ENCODE measurements at places on chromosomes 2 and 18. TPM values are rescaled to one million over a fixed set of nuclear protein-coding genes. Genes with fewer than 3 reads are reported as not detected.

DNA sequence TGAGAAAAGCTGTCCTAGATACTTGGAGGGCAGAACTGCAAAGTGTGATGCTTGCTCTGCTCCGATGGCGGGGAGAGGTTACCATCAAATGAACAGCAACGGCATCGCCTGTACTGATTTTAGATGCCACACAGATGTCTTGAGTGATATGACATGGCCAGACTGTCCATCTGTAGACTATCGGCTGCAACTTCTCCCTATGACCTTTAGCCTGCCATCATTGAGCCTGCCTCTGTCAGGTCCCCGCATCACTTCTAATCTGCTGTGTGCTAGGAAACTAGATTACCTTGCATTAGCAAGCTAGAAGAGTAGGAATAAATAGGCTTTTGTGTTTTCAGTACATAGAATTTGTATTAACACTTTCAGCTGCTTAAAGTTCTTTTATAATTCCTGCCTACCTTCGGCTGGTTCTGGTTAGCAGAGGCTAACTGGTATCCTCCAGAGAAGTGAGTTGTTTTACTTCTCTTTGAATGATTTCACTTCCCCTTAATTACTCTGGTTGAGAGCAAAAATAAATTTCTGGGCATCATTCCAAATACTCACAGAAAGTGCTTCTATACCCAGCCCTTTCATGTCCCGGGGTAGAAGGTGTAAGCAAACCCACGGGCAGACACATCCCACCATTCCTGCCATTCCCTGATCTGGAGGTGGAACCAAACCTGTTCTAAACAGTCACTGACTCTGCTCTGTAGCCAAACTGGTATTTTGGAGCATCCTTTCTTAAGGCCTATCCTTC is 24.0 kb downstream of the GAREM2 start:
- DNase-seq = no peak

The NEB gene
- 2.6 TPM for total RNA-seq

DNA sequence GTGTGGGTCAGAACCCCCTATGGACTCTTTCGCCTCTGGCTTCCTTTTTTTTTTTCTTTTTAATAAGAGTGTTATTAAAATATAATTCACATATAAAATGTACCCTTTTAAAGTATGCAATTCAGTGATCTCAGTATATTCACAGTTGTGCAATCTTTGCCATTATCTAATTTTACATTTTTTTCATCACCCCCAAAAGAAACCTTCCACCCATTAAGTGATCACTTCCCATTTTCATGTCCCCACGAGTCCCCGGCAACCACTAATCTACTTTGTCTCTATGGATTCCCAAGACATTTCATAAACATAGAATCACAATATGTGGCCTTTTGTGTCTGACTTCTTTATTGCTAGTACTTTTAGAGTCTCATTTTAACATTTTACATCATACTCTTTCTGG is 38.7 kb upstream of the ANXA4 start:
- no peak for DNase-seq

GRCh38 chr2:47083886-47084687 is 71.0 kb downstream of the STPG4 start:
- DNase-seq = no peak

The CERKL gene
- not detected for total RNA-seq

GRCh38 chr2:113083296-113083695 is 15.5 kb downstream of the IL1F10 start:
- no peak for DNase-seq

DNA sequence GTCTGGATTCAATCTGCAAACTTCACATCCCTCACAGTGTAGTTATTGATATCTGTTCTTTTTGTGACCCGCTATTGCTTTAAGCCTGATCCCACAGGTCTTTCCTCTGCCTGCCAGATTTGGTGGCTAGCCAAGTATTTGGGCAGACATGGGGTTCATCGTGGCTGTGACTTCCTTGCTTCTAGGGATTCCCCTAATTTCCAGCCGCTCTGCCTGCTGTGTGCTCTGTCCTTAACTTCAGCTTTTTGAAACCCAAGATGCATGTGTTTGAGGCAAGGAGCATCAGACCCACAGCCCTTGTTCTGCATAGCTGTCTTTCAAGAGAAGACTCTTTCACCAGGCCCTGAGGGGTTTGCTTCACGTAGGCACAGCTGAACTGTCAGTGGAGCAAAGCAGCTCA is 54.2 kb downstream of the NCAPH start:
- DNase-seq = no peak

DNA sequence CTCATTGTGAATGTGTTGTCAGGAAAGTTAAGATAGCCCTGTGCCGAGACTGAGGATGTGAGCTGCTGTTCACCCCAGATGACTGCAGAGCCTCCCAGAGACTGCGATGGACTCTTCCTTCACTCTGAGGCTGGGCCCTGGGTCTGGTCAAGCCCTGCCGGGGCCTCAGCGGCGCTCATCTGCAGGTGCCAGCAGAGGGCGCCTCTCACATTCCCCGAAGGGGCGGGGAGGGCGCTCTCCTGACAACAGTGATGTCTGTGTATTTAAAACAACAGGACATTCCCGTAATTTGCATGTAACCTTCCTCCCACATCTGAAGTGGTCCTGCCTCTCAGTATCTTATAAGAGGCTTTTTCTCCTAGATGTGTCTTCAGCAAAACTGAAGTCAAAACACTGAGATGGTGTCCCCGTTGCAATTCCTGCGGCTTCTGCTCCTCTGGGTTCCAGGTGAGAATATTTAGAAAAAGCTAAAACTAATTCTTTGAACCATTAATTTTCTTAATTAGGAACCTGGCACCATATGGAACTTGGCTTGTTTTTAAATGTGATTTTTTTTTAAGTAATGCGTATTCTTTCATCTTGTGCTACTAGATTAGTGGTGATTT is 1377.9 kb downstream of the RPIA start:
- DNase-seq = no peak
